ENCODE measurements at places on chromosomes 7 and 10. TPM values are rescaled to one million over a fixed set of nuclear protein-coding genes. Genes with fewer than 3 reads are reported as not detected.

Gene TRIL
- 6.0 TPM for total RNA-seq

Gene ACTL6B
- total RNA-seq: not detected

Gene IGFBP3
- total RNA-seq: 37.5 TPM

GRCh38 chr7:54864663-54865062 lies 105.7 kb upstream of the SEC61G start:
- no peak for DNase-seq

All from left cardiac atrium (tissue), 4 donors.